ENCODE measurements at places on chromosomes 1 and 21.

DNA sequence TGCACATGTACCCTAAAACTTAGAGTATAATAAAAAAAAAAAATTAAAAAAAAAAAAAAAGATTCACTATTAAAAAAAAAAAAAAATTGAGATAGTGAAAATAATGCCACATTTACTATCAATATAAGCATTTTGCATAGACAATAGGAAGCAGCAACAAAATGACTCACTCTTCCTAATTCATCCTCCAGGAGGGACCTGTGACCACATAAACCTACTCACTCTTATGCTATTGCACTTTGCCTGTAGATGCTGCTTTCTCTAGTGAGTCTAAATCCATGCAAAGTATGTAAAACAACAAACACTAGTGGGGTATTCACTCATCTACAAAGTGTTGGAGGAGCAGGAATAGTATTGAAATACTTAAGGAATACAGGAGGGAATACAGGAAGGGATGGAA is 2.9 kb downstream of the OR10J5 start:
- H3K4me1 ChIP-seq: no peaks in the 10 kb centered on the region
- DNase-seq: no peak
- no peak overlapping the region for H3K4me3 ChIP-seq
- H3K27ac ChIP-seq: no peak overlapping the region
- no peaks in the 10 kb centered on the region for H3K36me3 ChIP-seq

DNA sequence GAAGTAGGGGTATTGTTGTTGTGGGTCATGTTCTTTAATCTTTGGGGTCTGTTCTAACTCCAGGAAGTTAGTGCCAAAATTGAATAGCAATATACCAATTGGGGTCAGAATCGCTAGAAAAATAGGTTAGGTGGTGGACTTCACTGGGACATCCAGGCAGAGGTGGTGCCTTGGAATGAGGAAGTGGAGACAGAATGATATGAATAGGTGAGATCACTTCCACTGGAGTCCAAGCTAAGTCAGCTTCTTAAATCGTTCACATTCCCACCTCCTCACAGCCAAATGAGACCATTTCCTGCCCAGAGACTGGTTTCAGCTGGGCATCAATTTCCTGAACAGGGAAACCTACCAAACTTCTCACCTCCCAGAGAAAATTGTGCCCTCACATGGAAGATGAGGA is 137.8 kb upstream of the RAB4A start:
- peaks cover 23% of the 10 kb centered on the region for H3K4me1 ChIP-seq
- H3K27ac ChIP-seq: no peak overlapping the region
- no peak overlapping the region for H3K4me3 ChIP-seq
- H3K27me3 ChIP-seq: peaks cover 10% of the 10 kb centered on the region
- no peak for DNase-seq

DNA sequence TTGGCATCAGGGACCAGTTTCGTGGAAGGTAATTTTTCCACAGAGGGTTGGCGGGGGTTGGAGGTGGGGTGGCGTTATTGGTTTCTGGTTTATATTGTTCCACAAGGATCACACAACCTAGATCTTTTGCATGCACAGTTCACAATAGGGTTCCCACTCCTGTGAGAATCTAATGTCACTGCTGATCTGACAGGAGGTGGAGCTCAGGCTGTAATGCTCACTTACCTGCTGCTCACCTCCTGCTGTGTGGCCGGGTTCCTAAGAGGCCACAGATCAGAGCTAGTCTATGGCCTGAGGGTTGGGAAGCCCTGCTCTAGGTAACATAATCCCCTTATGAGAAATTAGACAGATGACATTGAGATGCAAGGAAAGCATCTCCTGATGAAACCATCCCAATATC is 12.6 kb downstream of the GBP5 start:
- H3K4me3 ChIP-seq: no peak overlapping the region
- H3K4me1 ChIP-seq: peaks cover 19% of the 10 kb centered on the region
- no peak for DNase-seq
- H3K36me3 ChIP-seq: no peaks in the 10 kb centered on the region

GRCh38 chr1:224182057-224182865 is 779 bp upstream of the DEGS1 start:
- H3K27ac ChIP-seq: peak overlapping the region; percentile 40
- peaks cover 14% of the 10 kb centered on the region for H3K4me1 ChIP-seq
- H3K4me3 ChIP-seq: peak overlapping the region; percentile 84
- peaks cover 11% of the 10 kb centered on the region for H3K36me3 ChIP-seq
- peaks cover 6% of the 10 kb centered on the region for H3K27me3 ChIP-seq

DNA sequence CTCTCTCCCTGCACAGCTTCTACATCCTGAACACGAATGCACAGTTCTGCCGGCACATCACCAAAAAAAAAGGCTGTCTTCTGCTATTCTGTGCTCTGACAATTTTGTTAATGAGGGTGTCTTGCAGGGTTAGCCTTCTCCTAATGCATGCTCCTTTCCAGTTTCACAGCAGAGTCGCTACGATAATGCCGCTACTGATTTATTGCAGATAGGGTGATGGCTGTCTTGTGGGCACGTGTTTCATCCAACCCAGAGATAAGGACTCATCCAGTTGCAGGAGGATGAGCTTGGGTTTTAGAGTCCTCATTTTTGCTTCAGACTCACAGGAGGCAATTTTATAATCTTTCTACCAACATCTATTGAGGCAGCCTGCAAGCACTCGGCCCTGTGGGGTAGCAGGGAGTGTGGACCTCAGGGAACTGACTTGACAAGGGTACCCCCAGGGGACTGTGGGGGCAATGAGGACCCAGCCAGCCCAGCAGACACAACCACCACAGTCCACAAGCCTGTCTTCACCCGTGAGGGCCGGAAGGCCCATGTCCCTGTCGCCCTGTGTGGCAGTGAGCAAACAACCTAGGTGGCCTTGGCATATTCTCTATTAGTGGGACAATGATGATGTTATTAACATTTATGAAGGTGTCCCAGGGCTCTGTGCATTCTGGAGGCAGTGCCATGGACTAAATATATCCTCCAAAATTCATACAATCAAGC is 15.4 kb upstream of the UTS2 start:
- H3K4me3 ChIP-seq: no peak overlapping the region
- peaks cover 5% of the 10 kb centered on the region for H3K4me1 ChIP-seq

- DNase-seq: no peak
- no peaks in the 10 kb centered on the region for H3K27me3 ChIP-seq
- no peak overlapping the region for H3K27ac ChIP-seq
- peaks cover 26% of the 10 kb centered on the region for H3K4me1 ChIP-seq
- peaks cover 6% of the 10 kb centered on the region for H3K36me3 ChIP-seq
- no peak overlapping the region for H3K4me3 ChIP-seq
Observed at GRCh38 chr1:88701275-88701674, 17.2 kb downstream of the PKN2 start.

DNA sequence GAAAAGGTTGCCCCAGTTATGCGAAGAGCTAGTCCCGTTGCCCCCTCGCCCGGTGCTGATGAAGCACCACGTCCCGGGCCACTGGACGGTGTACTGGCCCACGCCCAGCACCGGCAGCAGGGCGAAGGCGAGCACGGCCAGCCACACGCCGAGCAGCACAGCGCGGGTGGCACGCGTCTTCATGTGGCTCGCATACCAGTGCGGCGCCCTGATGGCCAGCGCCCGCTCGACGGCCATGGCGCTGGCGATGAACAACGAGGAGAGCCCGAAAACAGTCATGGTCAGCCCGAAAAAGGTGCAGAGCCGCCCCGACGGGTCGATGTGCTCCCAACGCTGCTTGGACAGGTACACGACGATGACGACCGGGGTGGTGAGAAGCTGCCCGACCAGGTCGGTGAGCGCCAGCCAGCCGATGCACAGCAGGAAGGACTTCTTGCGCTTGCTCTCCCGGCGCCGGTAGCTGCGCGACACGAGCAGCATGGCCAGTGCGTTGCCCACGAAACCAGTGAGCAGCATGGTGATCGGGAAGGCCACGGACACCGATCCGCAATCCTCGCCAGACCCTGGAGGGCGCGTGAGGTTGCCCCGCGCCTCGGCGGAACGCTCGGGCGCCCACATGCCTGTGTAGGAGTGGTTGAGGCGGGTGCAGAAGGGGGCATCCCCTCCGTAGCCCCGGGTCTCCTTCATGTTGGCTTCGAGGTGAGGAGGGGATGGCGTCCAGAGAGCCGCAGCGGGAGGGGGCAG is 553 bp downstream of the PTGER3 start:
- DNase-seq: peak; percentile 33
- H3K36me3 ChIP-seq: no peaks in the 10 kb centered on the region
- H3K27me3 ChIP-seq: peaks cover 10% of the 10 kb centered on the region
- peaks cover 10% of the 10 kb centered on the region for H3K4me1 ChIP-seq

DNA sequence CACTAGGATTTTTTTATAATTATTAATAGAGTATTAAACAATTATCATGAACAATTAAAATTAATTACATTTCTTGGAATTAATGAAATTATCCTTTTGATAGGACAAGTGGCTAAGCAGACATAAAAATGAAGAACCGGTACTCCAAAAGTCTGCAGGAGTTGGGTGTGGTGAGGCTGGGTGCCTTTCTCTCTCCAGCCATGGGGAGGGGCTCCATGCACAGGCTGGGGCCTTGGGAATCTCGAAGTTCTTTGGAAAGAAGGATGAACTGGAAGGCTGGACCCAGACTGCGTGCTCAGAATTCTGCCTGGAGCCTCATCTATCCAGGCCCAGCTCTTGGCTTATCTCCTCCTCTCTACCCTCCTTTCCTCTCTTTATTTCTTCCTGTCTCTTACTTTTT is 94.1 kb downstream of the ACTL8 start:
- no peak overlapping the region for H3K27ac ChIP-seq
- no peaks in the 10 kb centered on the region for H3K36me3 ChIP-seq
- no peak for DNase-seq
- peaks cover 1% of the 10 kb centered on the region for H3K27me3 ChIP-seq
- H3K4me3 ChIP-seq: no peak overlapping the region
- no peaks in the 10 kb centered on the region for H3K4me1 ChIP-seq

DNA sequence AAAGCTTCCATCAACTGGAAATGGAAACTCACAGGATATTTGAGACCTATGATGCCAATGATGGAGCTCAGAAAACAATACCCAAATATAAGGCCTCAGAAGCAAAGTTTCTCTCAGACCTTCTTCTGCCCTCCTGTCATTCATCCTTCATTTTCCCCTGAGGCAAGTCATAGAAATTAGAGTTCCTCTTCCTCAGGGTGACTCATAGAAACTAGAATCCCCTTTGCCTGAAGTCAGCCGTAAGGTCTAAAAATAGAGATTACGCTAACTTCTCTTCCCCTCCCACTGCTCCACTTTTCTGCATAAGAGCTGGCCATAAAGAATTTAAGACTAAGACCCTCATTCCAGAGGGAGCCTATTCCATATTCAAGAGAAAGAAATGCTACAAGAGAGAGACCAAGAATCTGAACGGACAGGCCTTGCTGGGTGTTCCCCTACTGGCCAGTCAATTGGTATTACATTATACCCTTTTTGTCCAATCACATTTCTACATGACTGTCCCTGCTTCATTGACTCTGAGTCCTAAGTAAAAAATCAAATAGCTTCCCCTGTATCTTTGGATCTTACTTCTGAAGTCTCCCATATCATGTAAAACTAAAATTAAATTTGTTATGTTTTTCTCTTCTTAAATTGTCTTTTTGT is 994.9 kb downstream of the ADGRL2 start:
- H3K4me3 ChIP-seq: no peak overlapping the region
- H3K27ac ChIP-seq: no peak overlapping the region
- DNase-seq: no peak
- peaks cover 4% of the 10 kb centered on the region for H3K4me1 ChIP-seq

GRCh38 chr1:18348354-18348753 is 132.4 kb upstream of the KLHDC7A start:
- H3K4me3 ChIP-seq: no peak overlapping the region
- H3K27me3 ChIP-seq: peaks cover 2% of the 10 kb centered on the region
- no peak overlapping the region for H3K27ac ChIP-seq
- no peak for DNase-seq
- H3K4me1 ChIP-seq: peaks cover 1% of the 10 kb centered on the region

- H3K36me3 ChIP-seq: peaks cover 8% of the 10 kb centered on the region
- no peak overlapping the region for H3K27ac ChIP-seq
- peak; percentile 63 for DNase-seq
- H3K4me3 ChIP-seq: no peak overlapping the region
- H3K4me1 ChIP-seq: peaks cover 14% of the 10 kb centered on the region
Observed at GRCh38 chr1:3471356-3472087, 17.1 kb downstream of the ARHGEF16 start.

DNA sequence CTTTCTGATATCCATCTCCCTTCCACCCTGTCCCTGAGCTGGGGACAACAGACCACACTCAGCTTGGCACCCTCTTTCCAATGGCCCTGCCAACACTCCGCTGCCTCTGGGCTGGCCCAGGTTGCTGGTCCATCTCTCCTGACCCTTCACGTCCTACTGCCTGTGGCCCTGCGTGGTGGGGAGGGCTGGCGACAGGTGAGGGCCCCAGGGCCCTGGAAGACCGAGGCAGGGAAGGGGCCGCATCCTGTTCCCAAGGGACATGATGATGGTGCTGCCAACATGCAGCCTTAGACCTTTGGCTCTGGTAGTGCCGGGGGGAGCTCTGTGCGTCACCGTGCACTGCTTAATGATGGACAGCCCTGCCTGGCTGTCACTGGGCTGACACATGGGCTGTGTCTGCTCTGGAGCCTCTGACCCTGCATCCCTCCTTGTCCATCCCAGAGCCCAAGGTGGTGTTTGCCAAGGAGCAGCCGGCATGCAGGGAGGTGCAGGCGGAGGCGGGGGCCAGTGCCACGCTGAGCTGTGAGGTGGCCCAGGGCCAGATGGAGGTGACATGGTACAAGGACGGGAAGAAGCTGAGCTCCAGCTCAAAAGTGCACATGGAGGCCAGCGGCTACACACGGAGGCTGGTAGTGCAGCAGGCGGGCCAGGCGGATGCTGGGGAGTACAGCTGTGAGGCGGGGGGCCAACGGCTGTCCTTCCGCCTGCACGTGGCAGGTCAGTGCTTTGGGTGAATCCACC is 65.2 kb downstream of the OBSCN start:
- DNase-seq: no peak
- peaks cover 16% of the 10 kb centered on the region for H3K27me3 ChIP-seq
- H3K4me3 ChIP-seq: no peak overlapping the region
- no peak overlapping the region for H3K27ac ChIP-seq

DNA sequence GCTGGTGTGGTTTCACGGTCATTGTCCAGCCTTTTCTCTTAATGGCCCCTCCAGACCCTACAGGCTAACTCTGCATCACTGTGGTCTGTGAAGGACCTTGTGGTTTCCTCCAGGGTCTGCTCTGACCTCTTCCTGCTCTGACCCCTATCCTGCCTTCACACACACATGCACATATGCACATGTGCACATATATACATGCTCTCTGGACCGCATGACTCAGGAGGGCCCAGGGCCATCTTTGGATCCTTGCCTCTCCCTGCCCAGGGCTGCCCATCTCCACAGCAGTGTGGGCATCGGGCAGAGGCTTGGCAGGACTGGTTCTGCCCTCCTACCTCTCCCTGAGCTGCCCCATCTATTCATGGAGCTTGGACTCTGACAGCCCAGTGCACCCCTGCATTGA is 510.9 kb downstream of the PTPRU start:
- no peaks in the 10 kb centered on the region for H3K36me3 ChIP-seq
- no peak for DNase-seq
- peaks cover 2% of the 10 kb centered on the region for H3K27me3 ChIP-seq
- H3K4me3 ChIP-seq: no peak overlapping the region
- no peaks in the 10 kb centered on the region for H3K4me1 ChIP-seq

GRCh38 chr21:14452031-14452726 is 69.2 kb upstream of the HSPA13 start:
- no peak for DNase-seq
- no peak overlapping the region for H3K4me3 ChIP-seq
- H3K36me3 ChIP-seq: no peaks in the 10 kb centered on the region
- peaks cover 19% of the 10 kb centered on the region for H3K4me1 ChIP-seq
- no peaks in the 10 kb centered on the region for H3K27me3 ChIP-seq
- no peak overlapping the region for H3K27ac ChIP-seq

- no peak overlapping the region for H3K4me3 ChIP-seq
- no peaks in the 10 kb centered on the region for H3K36me3 ChIP-seq
Observed at GRCh38 chr1:186183219-186183618, 191.8 kb downstream of the TPR start.

Data from endothelial cell (in vitro differentiated cells).